CD4-positive, alpha-beta T cell treated with Interleukin-4 for 1 hour (primary cell): ENCODE measurements at places on chromosomes 6 and 20.

- no peak for DNase-seq
Observed at GRCh38 chr6:145929037-145929633, 35.0 kb downstream of the SHPRH start.

- DNase-seq, result no peak
Observed at GRCh38 chr6:121619987-121620740, 184.7 kb downstream of the GJA1 start.

DNA sequence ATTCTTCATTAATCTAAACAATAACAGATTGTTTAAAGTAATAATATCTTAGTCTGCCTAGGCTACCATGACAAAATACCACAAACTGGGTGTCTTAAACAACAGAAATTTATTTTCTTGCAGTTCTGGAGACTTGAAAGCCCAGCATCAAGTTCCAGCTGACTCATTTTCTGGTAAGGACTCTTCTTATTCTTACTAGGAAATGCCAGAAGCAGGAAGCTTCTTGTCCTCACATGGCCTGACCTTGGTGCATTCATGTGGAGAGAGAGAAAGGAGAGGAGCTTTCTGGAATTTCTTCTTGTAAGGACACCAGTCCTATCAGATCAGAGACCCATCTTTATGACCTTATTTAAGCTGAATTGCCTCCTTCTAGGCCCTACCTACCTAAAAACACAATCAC lies 110.5 kb downstream of the ANKRD60 start:
- DNase-seq, result no peak

DNA sequence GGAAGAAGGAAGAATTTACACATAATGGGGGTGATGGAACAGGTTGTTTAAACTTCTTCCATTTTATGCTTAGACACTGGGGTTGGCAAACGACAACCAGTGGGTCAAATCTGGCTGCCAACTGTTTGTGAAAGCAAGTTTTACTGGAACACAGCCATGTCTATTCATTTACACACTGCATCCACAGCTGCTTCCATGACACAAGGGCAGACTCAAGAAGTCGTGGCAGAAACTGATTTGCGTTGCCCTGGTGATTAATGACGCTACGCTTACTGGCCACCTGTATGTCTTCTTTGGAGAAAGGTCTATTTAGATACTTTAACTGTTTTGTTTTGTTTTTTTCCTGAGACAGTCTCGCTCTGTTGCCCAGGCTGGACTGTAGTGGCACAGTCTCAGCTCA lies 19.0 kb downstream of the CTCFL start:
- no peak for DNase-seq

- no peak for DNase-seq
Observed at GRCh38 chr6:9103876-9104521, 668.7 kb upstream of the SLC35B3 start.

DNA sequence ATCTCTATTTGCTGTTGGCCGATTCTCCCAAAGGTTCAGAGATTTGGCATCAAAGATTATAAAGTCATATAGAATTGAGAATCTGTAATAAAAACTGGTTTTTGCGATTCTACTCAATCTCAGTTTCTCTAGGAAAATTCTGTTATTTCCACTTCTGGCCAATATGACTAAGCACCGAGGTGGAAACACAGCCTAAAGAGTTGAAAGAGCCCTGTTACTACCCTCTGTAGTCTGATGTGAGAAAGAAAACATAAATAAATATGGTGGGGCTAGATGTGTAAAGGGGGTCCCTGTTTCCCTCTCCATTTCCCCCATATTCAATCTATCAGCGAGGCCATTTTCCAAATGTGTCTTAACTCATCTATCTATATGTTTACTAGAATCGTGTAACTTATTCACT lies 83.4 kb downstream of the PRDM1 start:
- no peak for DNase-seq

DNA sequence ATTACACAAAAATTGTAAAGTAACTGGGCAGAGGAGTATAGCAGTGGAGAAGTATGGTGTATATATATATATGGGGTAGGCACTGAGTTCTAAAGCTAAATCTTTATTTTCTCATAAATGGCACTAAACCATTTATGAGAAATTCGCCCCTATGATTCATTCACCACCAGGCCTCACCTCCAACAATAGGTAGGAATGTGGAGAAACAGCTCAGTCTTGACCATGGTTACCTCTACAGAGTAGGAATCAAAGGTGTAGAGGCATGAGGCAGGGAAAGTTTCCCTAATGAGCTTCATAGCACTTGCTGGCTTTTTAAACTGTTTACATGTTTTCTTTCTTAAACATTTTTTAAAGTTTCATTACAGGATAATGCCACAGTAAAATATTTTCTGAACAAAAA lies 36.9 kb upstream of the SUMO4 start:
- no peak for DNase-seq

GRCh38 chr20:10271494-10272219 lies 53.0 kb downstream of the SNAP25 start:
- no peak for DNase-seq

DNA sequence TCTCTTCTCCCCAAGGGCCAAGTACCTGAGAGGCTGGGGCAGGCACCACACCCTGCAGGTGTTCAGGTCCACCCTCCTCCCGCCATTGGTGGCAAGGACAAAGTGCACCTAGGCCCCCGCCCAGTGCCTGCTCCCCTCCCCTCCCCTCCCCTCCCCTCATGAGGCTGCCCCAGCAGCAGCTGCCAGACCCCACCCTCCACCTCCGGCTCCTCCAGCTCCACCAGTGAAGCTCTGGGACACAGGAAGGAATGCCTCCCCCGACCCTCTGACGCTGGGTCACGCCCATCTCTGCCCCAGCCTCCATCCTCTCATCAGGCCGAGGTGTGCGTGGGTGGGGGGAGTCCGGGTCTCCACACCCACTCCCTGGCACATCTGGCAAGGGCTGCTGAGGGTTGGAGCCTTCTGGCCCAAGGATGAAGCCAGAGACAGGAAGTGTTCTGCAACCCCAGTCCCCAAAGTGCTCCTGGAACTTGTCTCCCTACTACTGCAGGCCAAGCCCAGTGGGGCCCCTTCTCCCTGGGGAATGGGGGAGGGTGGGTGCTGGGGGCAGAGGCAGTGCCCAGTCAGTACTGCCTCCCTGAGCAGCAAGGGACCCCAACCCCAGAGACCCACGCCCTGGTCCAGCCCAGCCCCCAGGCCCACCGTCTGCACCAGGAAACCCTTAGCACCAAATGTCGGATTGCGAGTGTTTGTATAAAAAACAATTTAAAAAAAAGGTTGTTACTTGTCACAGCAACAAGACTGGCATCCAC lies 1.6 kb upstream of the UCKL1 start:
- no peak for DNase-seq

DNA sequence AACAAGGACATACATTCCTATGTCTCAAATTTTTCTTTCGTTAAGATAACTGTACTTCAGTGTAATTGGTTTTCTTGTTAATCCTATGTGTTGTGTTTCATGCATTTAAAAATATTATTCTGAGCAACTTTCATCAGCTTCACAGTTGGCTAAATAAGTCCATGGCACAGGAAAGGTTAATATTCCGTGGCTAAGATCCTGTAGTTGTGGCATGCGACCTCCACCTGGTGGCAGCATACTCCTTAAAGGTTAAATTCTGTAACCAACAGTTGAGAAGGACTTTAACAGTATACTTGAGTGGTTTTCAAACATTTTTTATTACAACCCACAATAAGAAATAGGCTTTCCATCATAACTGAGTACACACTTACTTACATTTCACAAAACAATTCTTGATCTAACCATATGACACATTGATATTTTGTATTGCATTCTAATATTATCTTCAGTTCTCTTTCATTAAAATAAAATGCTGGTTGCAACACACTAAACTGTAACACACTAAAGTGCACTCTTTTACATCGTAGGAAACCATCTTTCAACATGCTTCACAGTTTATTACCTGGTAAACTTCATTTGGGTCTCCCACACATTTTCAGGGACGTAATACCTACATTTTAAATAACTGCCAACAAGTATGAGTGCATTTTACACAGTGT lies 118.3 kb downstream of the SLX4IP start:
- DNase-seq, result peak; percentile 33

- no peak for DNase-seq
Observed at GRCh38 chr6:34015586-34015985, 130.3 kb downstream of the GRM4 start.

DNA sequence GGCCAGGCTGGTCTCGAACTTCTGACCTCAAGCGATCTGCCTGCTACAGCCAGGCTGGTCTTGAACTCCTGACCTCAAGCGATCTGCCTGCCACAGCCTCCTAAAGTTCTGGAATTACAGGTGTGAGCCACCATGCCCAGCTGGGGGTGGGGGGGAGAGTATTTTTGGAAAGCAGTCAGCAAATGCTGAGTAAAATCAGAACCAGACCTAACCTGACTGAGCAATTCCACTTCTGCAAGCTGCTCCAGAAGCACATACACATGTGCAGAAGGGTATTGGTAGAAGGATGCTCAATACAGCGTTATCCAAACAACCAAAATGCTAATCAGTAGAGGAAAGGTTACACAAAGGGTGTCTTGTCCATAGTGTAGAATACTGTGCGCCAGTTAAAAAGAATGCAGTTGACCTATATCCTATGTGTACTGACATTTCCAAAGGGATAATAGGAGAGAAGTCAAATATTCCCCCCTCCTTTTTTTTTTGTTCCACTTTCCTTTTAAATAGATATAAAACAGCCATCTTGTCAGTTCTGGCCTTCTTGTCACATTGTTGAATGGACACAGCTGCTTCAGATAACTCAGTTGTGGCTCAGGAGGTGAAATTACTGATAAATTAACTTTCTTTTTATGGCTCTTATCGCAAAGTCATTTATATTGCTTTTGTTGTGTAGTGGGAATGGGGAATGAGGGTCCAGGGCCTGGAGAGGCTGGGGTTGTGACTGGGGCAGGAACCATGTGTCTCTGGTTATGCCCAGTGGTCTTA lies 74.6 kb downstream of the DTD1 start:
- no peak for DNase-seq

- DNase-seq, result no peak
Observed at GRCh38 chr6:50337532-50338122, 287.9 kb upstream of the DEFB112 start.

DNA sequence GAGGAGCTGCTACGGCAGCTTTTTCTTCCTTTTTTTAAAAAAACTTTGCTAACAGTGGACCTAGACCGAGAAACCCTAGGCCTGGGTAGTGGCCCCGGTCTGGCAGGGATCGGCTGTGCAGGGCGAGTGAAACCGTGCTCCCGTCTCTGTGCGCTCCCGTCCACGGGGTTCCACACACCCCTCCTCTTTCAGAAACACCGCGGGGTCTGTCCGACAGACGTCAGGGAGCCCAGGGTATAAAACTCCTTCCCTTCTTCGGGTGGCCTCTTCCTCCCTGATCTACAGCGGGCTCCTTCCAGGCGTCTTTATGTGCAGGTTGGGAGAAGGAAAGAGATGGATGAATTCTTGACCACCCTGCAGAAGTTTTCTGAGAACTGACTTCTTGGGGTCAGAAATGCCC lies 27.1 kb upstream of the SMOC2 start:
- no peak for DNase-seq

- no peak for DNase-seq
Observed at GRCh38 chr6:31977816-31978431, 3.9 kb upstream of the C4A start.

DNA sequence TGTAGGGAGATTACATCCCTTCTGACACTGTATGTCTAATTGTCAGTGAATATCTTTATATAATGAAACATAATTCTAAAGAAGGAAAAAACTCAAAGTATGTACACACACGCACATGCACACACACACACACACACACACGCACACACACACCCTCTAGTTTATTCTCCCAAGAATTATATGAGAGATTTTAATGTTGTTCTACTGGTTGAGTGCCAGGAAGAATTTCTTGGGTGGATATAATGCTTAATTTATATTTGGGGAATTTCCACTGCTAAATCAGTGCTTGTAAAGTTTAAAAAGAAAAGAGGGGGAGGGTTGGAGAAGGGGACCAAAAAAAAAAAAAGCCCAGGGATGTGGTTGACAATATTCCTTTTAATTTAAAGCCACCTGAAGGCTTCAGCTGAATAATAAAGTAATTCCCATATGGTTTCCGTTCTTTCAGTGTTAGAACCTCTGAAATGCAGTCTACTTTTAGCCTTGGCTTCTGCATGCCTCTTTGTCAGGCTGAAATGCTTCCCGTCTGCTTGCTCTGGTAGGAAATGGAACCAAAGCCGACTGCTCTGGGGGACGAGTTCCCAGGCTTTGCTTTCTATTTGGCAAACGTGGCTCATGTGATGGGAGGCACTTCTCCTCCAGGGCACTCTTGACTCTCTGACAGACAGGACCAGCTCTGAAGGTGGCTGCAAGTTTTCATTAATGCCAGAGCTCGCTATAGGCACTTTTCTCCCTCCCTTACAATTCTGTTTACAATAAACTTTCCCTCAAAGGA lies 225.4 kb downstream of the PRL start:
- no peak for DNase-seq

- no peak for DNase-seq
Observed at GRCh38 chr6:77463308-77463860, at the start of gene HTR1B. Gene HTR1B (minus strand): TSS chr6:77463491. CDS start chr6:77463403, 88 bp downstream.

- DNase-seq, result no peak
Observed at GRCh38 chr20:61288331-61288784, 36.3 kb downstream of the CDH4 start.

DNA sequence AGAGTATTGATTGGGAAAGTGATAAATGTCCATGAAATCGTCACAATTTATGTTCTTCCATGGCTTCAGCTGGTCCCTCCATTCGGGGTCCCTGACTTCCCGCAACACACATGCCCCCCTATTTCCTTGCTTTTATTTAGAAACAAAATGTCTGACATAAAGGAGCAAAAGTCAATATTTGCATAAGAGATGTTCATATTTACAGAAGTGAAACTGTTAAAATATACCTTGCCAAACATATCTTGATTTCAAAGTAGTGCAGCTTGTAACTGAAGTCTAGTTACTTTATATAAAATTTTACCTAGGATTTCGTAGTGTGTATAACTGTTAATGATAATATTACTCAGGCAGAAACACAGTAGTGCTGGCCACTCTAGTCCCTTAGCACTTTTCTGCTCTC lies 548.9 kb upstream of the ADGRB3 start:
- no peak for DNase-seq

DNA sequence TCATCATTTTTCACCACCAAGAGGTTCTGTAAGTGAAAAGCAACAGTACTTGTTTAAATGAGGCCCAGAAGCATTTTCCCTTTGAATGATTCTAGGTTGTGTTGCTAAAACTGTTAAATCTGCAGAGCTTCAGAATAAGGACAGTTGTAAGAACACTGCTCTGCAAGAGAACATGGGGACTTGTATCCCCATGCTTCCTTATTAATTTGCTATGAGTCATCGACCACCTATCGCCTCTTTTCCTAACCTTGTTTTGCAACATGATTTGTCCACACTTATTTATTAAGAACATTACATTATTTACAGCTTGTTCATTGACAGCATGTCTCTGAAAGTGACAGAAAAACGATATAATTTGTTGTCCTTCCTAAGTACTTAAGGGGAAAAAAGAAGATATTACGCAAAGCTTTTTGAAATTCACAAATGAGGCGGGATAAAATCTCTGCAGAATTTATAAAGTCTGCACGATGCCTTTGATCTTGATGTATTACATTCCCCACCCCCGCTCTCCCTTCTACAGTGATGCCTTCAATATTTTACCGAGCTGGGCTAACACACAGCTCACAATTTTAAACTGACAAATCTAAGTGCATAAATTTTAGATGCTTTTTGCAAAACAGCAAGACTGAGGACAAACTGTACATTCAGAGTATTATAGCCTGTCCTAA lies 220.0 kb upstream of the SPTLC3 start:
- DNase-seq, result no peak
